Spleen (tissue), 13 donors: ENCODE measurements at places on chromosomes 16 and 17. TPM values are rescaled to one million over a fixed set of nuclear protein-coding genes. Genes with fewer than 3 reads are reported as not detected.
A peak's percentile ranks its signal among the peaks of the same experiment; 100 is the strongest.

KCNH4 gene
- total RNA-seq, result 0.32 TPM

KRTAP17-1 gene
- not detected for total RNA-seq

C17orf58 gene
- total RNA-seq, result 3.5 TPM

TMEM220 gene
- 10.6 TPM for total RNA-seq

CES1 gene
- total RNA-seq, result 25.7 TPM

KRTAP4-5 gene
- total RNA-seq, result not detected

CASKIN1 gene
- not detected for total RNA-seq

GRCh38 chr17:83195330-83196023 lies 116.1 kb downstream of the METRNL start:
- peak; percentile 76 for DNase-seq

GRCh38 chr16:4506450-4506849 lies 30.3 kb downstream of the HMOX2 start:
- DNase-seq, result no peak

DNA sequence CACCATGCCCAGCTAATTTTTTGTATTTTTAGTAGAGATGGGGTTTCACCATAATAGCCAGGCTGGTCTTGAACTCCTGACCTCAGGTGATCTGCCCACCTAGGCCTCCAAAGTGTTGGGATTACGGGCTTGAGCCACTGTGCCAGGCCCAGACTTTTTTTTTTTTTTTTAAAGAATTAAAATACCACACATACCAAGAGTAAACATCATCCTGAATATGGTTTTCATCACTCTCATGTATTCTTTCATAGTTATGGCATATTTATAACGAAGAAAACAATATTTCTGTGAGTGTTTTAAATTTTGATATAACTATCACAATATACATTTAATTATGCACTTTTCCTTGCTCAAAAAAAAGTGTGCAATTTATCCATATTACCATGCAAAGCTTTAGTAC lies 48.2 kb downstream of the MARVELD3 start:
- no peak for DNase-seq

DNA sequence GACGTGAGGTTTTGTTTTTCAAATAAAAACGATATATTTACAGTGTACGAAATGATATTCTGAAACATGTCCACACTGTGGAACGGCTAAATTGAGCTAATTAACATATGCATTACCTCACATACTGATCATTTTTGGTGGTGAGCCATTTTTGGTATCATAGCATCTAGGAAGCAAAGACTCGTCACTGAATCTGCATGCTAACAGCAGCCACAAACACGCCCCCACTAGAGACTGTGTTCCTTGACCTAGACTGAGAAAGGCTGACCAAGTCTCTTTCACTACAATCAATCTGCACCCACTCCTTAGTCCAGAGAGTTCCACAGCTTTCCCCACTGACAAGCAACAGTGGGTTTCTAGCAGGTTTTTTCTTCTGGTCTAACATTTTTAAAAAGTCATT lies 29.5 kb downstream of the NPLOC4 start:
- DNase-seq, result no peak
